ENCODE measurements at places on chromosomes 2 and 18. TPM values are rescaled to one million over a fixed set of nuclear protein-coding genes. Genes with fewer than 3 reads are reported as not detected.

The STARD6 gene
- not detected for total RNA-seq

The DPP10 gene
- total RNA-seq, result 50.9 TPM

The RAPH1 gene
- total RNA-seq, result 51.6 TPM

The ERMN gene
- total RNA-seq, result under 0.01 TPM
